ENCODE measurements at places on chromosomes 4 and X.

DNA sequence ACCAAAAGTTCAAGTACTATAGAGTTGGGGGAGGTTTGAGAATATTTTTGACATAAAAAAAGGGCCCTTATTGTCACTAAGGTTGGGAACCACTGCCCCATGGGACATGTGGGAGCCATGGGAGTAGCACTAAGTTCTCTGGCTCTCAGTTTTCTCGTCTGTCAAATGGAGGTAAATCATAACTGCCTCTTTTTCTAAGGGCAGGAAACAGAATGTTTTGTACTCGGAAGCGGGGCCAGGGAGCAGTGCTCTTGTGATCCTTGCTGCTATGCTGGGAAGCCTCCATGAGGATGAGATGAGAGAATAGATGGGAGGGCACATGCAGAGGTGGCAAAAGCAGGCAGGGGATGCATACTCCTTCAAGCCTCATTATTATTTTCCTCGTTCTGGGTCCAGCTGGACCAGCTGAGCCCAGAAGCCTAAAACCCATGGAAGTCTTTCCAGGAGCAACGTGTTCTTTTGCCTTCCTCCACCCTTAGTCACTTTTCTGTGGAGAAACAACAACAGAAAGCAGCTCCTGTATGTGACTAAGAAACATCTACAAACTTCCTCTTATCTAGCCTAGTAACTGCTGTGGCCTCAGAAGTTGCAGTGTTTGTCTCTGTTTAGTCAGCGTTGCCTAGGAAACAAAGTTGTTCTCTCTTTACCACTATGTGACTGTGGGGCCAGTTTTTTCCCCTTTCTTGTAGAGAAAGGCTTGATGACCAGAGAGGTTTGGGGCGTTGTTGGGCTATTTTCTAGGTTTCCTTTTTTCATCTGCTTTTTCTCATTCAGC lies 64.8 kb downstream of the TSC22D3 start:
- DNase-seq = no peak

GRCh38 chr4:73257234-73257633 lies 1.4 kb downstream of the ANKRD17 start:
- peak; percentile 63 for DNase-seq

GRCh38 chrX:133771086-133771646 lies 214.2 kb downstream of the GPC3 start:
- DNase-seq = no peak

- no peak for DNase-seq
Measured at GRCh38 chr4:183164963-183165362, 65.9 kb downstream of the WWC2 start.

DNA sequence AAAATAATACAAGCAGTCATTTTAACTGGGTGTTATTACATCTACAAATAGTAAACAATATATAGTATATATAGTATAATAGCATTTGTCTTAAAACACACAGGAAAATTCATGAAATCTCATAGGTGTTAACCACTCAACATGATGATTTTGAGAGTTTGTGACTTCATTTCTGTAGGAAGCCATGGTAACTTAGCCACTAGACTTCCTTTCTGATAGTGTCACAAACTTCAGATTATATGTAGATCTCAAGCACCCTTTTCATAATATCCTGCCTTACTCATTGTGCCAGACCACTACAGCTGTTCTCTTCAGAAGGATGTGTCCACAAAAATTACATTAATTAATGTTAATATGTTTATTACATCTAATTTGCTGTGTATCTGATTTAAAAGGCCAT lies 1250.6 kb downstream of the ADGRL3 start:
- DNase-seq = no peak

All from LNCaP clone FGC (cell line).